ENCODE measurements at places on chromosomes 6 and 20.
A peak's percentile ranks its signal among the peaks of the same experiment; 100 is the strongest.

DNA sequence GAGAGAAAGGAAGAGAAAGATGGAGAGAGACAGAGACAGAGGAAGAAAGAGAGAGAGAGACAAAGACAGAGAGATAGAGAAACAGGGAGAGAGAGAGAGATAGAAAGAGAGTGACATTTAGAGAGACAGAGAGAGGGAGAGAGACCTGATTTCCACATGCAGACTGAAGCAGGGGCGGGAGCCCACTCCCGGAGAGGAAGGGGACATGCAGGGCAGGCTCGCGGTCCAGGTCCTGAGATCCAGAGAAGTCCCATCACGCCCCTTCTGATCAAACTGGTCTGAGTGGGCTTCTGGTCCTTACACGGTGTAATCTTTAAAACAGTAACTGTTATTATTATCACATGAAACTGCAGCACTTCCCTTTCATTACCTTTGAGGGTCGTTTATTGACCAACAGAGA lies 62.2 kb downstream of the PHACTR3 start:
- no peak for DNase-seq

DNA sequence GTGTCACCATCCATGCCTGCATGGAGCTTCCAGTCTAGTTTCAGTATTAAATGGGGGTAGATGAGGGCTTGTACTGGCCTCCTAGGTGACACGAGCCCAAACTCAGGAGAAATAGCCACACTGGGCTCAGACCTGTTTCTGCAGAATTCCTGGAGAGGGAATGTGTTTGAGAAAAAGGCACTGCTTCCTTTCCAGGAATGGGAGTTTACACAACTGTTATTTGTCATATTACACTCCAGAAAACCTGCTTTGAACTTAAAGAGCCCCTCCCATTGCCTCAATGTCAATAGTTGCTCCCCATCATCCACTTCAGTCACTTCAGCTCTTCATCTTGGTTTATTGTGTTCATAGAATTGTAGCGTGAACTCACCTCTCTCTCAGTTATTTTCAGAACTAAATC lies 151.5 kb downstream of the CFAP61 start:
- DNase-seq: no peak

- DNase-seq: no peak
Observed at GRCh38 chr6:150606647-150607328, 7.1 kb downstream of the PLEKHG1 start.

GRCh38 chr20:10381477-10381876 lies 52.5 kb downstream of the MKKS start:
- DNase-seq: peak; percentile 56

GRCh38 chr6:93562582-93562981 lies 143.2 kb upstream of the EPHA7 start:
- DNase-seq: no peak

- DNase-seq: no peak
Observed at GRCh38 chr20:23244156-23244915, 106.3 kb upstream of the NXT1 start.

DNA sequence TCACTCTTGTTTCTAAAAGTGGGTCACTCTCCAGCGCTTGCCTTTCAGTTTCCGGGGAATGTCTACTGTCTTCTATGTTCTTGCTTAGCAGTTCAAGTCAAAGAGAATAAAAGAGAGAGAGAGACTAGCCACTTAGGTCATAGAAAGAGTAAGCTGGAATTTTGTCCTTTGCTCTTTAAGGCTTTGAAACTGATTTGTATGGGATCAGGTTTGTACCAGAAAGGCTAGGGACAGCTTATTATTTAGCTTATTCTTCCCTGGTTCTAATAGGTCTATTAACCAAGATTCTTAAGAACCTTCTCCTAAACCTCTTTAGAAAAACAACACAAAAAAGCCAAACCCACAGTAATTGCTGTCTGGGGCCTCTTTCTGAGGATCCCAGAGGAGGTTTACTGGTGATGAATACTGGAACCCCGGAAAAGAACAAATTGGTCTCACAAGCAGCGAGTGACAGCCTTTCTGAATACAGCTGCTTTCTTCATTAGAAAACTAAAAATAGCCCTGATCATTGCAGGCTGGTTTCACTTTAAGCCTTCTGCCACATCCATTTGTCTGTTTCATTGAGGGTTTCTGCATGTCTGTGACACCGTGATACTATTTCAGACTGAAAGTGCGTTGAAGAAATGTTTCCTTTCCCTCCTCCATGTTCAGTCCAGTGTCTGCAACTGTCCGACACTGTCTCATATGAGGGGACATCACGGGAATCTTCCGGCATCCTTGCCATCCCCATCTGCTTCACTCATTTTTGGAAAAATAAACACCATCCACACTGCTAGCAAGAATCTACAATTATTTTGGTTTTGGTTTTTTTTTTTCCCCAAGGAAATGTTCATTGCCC lies 75.1 kb upstream of the ATXN1 start:
- DNase-seq: no peak
